ENCODE measurements at places on chromosomes 6 and 20.

- DNase-seq: no peak
Observed at GRCh38 chr6:13358511-13358910, 30.2 kb upstream of the TBC1D7 start.

- DNase-seq: no peak
Observed at GRCh38 chr6:38432479-38432878, 207.2 kb downstream of the BTBD9 start.

DNA sequence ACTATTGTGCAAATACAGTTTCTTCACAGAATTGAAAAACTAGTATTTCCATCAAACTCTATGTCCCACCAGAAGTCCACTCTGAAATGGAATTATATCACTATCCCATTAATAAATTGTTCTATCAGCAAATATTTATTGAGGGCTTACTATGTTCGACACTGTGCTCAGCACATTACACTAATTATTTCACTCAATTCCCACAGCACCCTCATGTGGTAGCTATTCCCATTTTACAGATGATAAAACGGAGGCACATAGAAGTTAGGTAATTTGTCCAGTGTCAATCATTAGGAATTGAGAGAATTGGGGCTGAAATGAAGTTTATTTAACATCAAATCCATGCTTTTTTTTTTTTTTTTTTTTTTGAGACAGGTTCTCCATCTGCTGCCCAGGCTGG is 52.5 kb downstream of the MKKS start:
- DNase-seq: peak; percentile 5

DNA sequence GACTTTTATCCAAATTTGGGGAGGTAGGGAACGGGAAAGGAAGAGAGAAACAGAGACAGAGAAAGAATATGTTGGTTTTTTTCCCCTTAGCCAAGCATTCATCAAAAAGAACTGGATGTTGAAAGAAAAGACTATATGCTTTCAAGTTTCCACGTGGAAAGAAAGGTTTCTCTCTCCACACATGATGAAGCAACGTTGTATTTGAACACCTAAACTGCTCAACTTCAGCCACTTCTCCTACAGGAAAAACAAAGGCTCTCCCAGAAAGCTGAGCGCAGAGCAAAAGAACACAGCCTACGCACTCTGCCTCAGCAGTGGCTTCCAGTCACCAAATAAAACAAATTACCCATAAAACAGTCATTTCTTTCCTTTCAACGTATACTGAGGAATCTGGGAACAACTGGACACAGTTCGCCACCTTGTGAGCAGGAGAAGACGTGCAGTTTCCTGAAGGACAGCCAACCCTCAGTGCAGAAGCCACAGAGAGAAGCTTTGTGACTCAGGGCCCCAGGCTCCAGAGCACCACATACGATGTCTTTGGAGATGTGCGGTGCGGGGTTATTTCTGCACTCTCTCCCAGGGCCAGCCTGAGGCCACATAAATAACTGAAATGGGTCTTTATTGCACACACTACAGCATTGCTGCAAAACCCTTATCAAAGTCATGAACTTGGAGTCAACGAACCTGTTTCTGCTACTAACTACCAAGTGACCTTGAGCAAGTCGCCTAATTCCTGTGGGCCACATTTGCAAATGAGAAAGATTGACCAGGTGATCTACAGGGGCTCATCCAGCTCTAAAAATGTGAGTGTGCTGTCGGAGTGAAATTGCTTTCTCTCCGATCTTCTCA is 10.1 kb downstream of the IL17F start:
- DNase-seq: peak; percentile 80

GRCh38 chr6:130811932-130812331 is 15.3 kb upstream of the SMLR1 start:
- no peak for DNase-seq

All from kidney glomerular epithelial cell (primary cell).